Uterus (tissue), 4 donors: ENCODE measurements at places on chromosomes 1 and 21. TPM values are rescaled to one million over a fixed set of nuclear protein-coding genes. Genes with fewer than 3 reads are reported as not detected.

COL8A2 gene
- 16.6 TPM for total RNA-seq

HSD3B2 gene
- 0.49 TPM for total RNA-seq

MX2 gene
- 19.0 TPM for total RNA-seq

FCER1G gene
- total RNA-seq = 1.3 TPM

WNT9A gene
- total RNA-seq = 6.8 TPM
